Heart right ventricle (tissue), 16 donors: ENCODE measurements at places on chromosomes 1 and 21. TPM values are rescaled to one million over a fixed set of nuclear protein-coding genes. Genes with fewer than 3 reads are reported as not detected.

GRCh38 chr1:32877211-32878110, 6.7 kb upstream of the FNDC5 start:
- DNase-seq = peak; percentile 80

- no peak for DNase-seq
Measured at GRCh38 chr1:92749024-92749634, 35.8 kb downstream of the EVI5 start.

- peak; percentile 81 for DNase-seq
Measured at GRCh38 chr1:32350785-32351398, 11.4 kb downstream of the FAM229A start.

GRCh38 chr1:221638595-221638994, 103.3 kb downstream of the DUSP10 start:
- no peak for DNase-seq

GRCh38 chr1:115436596-115436995, 98.5 kb upstream of the NGF start:
- DNase-seq = no peak

GRCh38 chr1:218521414-218522169, 176.5 kb downstream of the TGFB2 start:
- DNase-seq = no peak

OR2L2 gene
- total RNA-seq = 0.07 TPM

DNA sequence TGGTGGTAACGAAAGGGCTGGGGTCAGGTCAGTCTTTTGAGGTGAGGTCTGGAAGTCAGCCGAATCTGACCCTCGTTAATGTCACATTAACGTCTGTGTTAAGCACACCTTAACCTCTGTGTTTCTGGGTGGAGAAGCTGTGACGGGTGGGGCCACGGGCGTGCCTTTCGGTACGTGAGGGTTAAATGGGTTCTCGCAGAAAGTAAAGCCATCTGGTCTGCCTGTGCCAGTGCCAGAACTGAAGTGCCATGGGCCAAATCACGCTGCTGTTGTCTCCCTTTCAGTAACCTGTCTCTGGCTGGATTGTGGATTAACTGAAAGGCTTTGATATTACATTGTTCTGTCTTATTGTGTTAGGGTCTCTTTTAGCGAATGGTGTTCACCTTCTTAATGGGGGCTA, 14.4 kb downstream of the URB2 start:
- no peak for DNase-seq

GRCh38 chr1:71196685-71197084, 115.8 kb upstream of the ZRANB2 start:
- DNase-seq = no peak

DNA sequence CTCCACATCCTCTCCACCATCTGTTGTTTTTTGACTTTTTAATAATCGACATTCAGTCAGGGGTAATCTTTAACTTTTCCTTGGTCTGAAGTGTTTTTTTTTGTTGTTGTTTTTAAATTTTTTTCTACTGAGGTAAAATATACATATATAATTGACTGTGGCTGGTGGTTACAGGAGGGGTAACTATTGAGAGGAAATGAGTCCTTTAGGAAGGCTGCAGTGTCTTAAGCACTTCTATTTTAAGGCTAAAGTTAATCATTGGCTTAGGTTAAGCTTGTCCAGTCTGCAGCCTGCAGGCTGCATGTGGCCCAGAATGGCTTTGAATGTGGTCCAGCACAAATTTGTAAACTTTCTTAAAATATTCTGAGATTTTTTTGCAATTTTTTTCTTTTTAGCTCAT, 172.5 kb downstream of the CTH start:
- DNase-seq = no peak

DNA sequence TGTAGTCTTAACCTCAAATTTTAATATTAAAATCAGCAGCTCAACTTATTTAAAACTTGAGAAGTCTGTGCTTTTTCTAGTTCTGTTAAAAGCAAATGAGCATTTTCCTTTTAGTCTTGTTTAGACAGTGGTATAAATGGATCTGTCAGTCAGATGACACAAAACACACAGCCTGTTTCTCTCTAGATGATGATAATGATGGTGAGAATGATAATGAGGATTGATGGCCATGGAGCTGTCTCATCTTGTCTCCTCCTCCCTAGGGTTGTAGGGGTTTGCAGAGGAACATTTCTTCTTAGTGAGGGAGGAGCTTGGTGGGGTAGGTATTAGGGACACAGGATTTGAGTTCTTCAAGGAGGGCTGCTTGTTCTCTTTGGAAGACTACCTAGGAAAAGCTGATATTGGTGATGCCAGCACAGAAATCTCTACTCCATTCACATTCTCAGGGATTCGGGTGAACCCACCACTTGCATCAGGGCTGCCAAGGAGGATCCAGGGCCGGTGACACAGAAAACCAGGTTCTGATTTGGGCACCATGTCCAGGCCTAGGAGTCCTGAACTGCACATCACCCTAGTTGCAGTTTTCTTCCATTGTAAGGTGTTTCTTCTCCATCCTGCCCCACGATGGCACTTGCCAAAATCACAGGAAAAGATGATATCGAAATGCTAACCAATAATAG, 147.6 kb downstream of the RHOU start:
- DNase-seq = no peak

GRCh38 chr1:151242442-151242841, 12.1 kb upstream of the PSMD4 start:
- DNase-seq = no peak
